Gastroesophageal sphincter (tissue), 4 donors: ENCODE measurements at places on chromosomes 11 and 22. TPM values are rescaled to one million over a fixed set of nuclear protein-coding genes. Genes with fewer than 3 reads are reported as not detected.

GRCh38 chr11:110318638-110319404 is 22.4 kb upstream of the RDX start:
- H3K4me1 ChIP-seq, result no peaks in the 10 kb centered on the region
- no peak overlapping the region for H3K4me3 ChIP-seq
- no peak for ATAC-seq
- H3K27me3 ChIP-seq, result no peaks in the 10 kb centered on the region
- no peaks in the 10 kb centered on the region for H3K36me3 ChIP-seq

DNA sequence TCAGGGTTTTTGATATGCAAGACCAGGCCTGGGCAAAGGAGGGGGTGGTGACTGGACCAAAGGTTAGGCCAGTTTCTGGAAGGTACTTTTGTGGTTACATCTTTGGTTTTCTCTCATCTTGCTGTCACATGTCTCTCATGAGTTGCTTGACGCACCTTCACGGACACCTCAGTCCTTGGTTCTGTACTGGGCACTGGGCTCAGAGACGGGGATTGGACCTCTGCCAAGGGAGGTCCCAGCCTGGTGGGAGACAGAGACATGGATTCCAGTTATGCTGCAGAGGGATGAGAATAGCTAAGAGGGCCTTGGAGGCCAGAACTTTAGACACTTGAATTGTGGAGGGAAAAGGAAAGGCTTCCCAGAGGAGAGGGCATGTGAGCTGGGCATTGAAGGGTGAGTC is 1.7 kb downstream of the USP35 start:
- no peak for ATAC-seq
- H3K27ac ChIP-seq, result peak overlapping the region; percentile 3
- no peaks in the 10 kb centered on the region for H3K27me3 ChIP-seq
- H3K4me3 ChIP-seq, result no peak overlapping the region

- H3K36me3 ChIP-seq, result no peaks in the 10 kb centered on the region
- H3K27me3 ChIP-seq, result peaks cover 58% of the 10 kb centered on the region
- no peaks in the 10 kb centered on the region for H3K4me1 ChIP-seq
These were observed 1.2 kb downstream of the SCN4B start for GRCh38 chr11:118151431-118151830.

- H3K27ac ChIP-seq, result no peak overlapping the region
- H3K4me3 ChIP-seq, result no peak overlapping the region
- no peaks in the 10 kb centered on the region for H3K4me1 ChIP-seq
- no peak for ATAC-seq
- H3K27me3 ChIP-seq, result peaks cover 5% of the 10 kb centered on the region
These were observed 752.8 kb downstream of the OPCML start for GRCh38 chr11:132779497-132779896.

Gene SHANK3
- 5.9 TPM for total RNA-seq

DNA sequence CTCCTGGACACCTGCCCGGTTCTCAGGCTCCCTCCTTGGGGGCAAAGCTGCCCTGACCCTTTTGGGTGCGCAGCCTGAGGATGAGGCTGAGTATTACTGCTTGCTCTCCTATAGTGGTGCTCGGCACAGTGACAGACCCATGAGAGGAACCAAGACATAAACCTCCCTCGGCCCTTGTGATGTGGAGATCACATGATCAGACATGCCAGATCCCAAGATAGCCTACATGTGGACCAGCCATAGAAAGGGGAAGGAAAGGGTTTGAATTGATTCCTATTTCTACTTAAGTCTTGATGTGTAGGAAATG is 125.3 kb downstream of the VPREB1 start:
- no peak overlapping the region for H3K4me3 ChIP-seq
- ATAC-seq, result no peak
- H3K4me1 ChIP-seq, result no peaks in the 10 kb centered on the region
- H3K27ac ChIP-seq, result no peak overlapping the region
- no peaks in the 10 kb centered on the region for H3K36me3 ChIP-seq

DNA sequence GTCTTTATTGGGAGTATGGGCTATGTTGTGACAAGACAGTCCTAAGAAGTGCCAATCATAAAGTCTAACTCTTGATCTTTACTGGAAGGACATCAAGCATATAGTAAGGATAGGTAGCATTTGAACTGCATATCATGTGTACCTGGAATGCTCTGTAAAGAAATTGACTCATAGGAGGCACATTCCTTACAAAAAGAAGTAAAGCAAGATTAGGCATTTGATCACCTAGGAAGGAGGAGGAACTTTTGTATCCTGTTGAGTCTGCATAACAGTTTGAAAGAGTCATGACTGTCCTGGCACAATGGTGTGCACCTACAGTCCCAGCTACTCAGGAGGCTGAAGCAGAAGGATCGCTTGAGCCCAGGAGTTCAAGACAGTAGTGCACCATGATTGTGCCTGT is 42.2 kb upstream of the DNAJB7 start:
- H3K27me3 ChIP-seq, result no peaks in the 10 kb centered on the region
- H3K4me3 ChIP-seq, result no peak overlapping the region
- no peak overlapping the region for H3K27ac ChIP-seq

Gene MMP12
- total RNA-seq, result not detected

DNA sequence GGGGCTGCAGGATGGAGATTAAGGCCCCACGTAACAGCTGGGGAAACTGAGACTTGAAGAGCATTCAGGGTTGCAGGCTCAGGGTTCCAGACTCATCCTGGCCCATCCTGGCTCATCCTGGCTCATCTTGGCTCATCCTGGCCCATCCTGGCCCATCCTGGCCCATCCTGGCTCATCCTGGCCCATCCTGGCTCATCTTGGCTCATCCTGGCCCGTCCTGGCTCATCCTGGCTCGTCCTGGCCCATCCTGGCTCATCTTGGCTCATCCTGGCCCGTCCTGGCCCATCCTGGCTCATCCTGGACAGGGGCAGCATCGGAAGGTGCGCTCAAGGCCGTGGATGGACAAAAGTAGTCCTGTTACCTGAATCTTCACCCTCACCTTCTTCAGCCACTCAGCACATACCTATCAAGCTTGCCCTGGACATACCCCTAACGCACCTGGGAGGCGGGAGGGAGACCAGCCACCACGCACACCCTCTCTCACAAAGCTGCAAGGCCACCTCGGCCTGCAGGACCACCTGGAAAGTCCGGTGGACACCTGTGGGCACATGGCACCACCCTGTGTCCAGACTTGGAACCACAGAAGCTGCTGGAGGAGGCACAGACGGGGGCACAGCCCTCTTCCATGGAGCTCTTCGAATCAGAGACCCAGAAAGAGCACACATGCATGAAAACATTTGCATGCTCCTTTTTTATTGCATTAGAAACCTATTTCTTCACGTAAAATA is 20.3 kb upstream of the NLRP6 start:
- ATAC-seq, result no peak
- no peaks in the 10 kb centered on the region for H3K4me1 ChIP-seq
- peaks cover 15% of the 10 kb centered on the region for H3K27me3 ChIP-seq

Gene RIMBP3B
- total RNA-seq, result not detected

DNA sequence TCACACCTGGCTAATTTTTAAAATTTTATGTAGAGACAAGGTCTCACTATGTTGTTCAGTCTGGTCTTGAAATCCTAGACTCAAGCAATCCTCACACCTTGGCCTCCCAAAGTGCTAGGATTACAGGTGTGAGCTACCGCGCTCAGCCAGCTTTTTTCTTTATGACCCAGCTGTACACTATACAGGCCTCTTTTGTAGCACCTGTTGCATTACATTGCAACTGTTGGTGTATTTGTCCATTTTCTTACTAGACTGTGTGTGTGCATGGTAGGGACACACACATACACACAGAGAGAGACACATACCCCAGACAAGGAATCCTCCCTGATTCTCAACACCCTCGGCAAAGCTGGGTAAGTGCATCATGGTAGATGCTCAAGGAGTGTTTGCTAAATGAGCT is 61.7 kb downstream of the NAV2 start:
- H3K4me3 ChIP-seq, result no peak overlapping the region
- peaks cover 15% of the 10 kb centered on the region for H3K4me1 ChIP-seq
- H3K27ac ChIP-seq, result no peak overlapping the region
- no peak for ATAC-seq
- H3K27me3 ChIP-seq, result no peaks in the 10 kb centered on the region

Gene PATE4
- not detected for total RNA-seq

DNA sequence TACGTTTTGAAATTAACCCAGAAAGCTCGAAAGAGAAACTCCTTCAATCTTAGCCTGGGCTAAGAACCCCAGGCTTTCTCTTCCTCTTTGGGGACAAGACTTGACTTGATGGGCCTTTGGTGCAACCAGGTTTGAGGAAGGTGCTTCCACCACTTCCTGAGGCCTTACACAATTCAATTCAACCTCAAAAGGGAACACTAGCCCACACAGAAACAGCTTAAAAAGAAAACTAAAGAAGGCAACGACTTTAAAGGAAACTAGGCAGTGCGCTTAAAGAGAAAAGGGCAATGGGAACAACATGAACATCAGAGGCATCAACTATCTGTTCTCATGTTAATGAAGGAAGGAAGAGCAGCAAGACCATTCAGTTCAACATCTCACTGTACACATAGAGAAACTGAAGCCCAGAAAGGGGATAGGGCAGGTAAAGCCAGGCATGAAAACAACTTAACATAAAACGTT is 24.8 kb downstream of the PAK1 start:
- no peaks in the 10 kb centered on the region for H3K4me1 ChIP-seq
- H3K27me3 ChIP-seq, result no peaks in the 10 kb centered on the region
- no peak overlapping the region for H3K27ac ChIP-seq
- ATAC-seq, result no peak
- H3K4me3 ChIP-seq, result no peak overlapping the region

GRCh38 chr11:2777386-2777785 is 77.6 kb upstream of the KCNQ1OT1 start:
- ATAC-seq, result no peak
- H3K36me3 ChIP-seq, result no peaks in the 10 kb centered on the region
- peaks cover 52% of the 10 kb centered on the region for H3K4me1 ChIP-seq

Gene CCS
- 28.1 TPM for total RNA-seq

Gene TUB
- total RNA-seq, result 8.2 TPM

- no peak overlapping the region for H3K4me3 ChIP-seq
- peak; percentile 96 for ATAC-seq
- H3K27me3 ChIP-seq, result no peaks in the 10 kb centered on the region
- H3K36me3 ChIP-seq, result no peaks in the 10 kb centered on the region
- peaks cover 15% of the 10 kb centered on the region for H3K4me1 ChIP-seq
These were observed 74.0 kb downstream of the ADAMTS15 start for GRCh38 chr11:130522284-130522961.

Gene IGLL1
- not detected for total RNA-seq

Gene GRAMD1B
- total RNA-seq, result 4.0 TPM

Gene ALG12
- 18.8 TPM for total RNA-seq

GRCh38 chr11:90229791-90230190 is 6.9 kb upstream of the CHORDC1 start:
- H3K4me3 ChIP-seq, result no peak overlapping the region
- H3K36me3 ChIP-seq, result no peaks in the 10 kb centered on the region
- H3K27ac ChIP-seq, result no peak overlapping the region
- no peak for ATAC-seq

Gene APOA5
- not detected for total RNA-seq

Gene ST14
- 0.62 TPM for total RNA-seq

Gene LRRN4CL
- 36.7 TPM for total RNA-seq

GRCh38 chr11:105183987-105184386 is 44.4 kb upstream of the CARD18 start:
- H3K4me3 ChIP-seq, result no peak overlapping the region
- H3K27me3 ChIP-seq, result no peaks in the 10 kb centered on the region
- no peaks in the 10 kb centered on the region for H3K4me1 ChIP-seq
- H3K27ac ChIP-seq, result no peak overlapping the region

DNA sequence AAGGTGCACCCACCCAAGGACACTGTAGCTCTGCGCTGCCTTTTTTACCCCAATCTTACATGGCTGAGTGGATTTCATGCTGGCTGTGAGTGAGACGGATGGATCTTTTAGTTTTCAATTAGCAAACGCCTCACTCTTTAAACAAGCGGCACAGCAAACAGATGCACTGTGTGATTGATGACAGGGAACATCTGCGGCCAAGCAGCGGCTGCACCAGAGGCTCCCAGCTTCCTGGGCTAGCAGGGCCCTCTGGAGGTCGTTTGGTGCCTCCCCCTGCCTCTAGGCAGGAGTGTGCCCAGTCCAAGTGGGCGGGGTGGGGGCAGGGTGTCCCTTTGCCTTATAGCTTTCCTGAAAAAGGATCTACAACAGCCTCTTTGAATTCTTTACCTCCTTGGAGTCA is 2.1 kb upstream of the DRD2 start:
- no peak for ATAC-seq
- no peaks in the 10 kb centered on the region for H3K4me1 ChIP-seq
- no peaks in the 10 kb centered on the region for H3K36me3 ChIP-seq
- no peak overlapping the region for H3K4me3 ChIP-seq

- H3K27me3 ChIP-seq, result no peaks in the 10 kb centered on the region
- peaks cover 27% of the 10 kb centered on the region for H3K4me1 ChIP-seq
- H3K36me3 ChIP-seq, result no peaks in the 10 kb centered on the region
- no peak overlapping the region for H3K4me3 ChIP-seq
- no peak for ATAC-seq
These were observed 4.4 kb upstream of the RNF169 start for GRCh38 chr11:74744277-74744676.

DNA sequence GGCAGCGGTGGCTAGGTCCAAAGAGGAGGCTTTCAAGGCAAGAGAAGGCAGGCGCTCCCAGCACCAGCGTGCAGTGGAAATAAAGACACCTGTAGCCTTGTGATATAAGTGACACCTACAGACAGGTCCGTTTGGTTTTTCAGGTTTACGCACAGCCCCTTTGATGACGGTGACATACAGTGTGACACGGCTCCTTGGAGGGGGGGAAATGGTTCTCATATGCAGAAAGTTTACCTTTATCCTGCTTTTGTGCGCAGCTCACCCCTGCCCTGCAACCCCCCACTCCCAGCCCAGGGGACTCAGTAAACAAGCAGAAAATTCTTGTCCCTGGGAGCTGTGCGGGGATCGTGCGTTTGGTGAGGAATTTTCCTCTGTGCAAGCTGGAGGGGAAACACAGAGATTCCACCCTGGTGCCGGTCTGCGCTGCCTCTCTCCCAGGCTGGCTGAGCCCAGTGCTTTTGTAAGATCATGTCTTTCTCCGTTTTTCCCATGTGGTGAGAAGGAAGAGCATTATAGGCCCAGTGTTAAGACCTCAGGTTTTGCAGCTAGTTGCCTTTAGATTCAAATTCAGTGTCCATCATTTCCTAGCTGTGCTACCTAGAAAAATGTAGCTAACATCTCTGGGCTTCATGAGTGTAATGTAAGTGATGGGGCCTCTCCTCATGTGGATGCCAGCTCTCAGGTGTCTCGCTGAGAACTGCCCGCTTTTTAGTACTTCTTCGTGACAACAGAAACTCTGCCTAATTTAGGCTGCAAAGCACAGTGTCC is at the start of gene ELF5:
TSS of gene ELF5 (minus strand) at position 113 of the 768 bp plus-strand sequence. CDS start 8,045 bp downstream, outside the sequence.
- H3K36me3 ChIP-seq, result no peaks in the 10 kb centered on the region
- no peaks in the 10 kb centered on the region for H3K27me3 ChIP-seq
- H3K4me1 ChIP-seq, result no peaks in the 10 kb centered on the region
- ATAC-seq, result no peak
- H3K4me3 ChIP-seq, result no peak within 1 kb of the TSS
